Neural progenitor cell (in vitro differentiated cells): ENCODE measurements at places on chromosomes 1 and 21.

DNA sequence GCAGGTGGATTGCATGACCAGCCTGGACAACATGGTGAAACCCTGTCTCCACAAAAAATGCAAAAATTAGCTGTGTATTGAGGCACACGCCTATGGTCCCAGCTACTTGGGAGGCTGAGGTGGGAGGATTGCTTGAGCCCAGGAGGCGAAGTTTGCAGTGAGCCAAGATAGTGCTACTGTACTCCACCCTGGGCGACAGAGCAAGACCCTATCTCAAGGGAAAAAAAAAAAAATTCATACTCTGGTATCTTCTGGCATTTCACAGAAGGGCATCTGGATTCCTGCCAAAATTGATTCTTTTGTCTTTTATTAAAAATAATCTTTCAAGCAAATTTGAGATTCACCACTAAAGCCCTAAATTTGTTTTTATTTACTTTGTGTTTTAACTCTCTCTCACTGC is 19.2 kb downstream of the CLIC4 start:
- DNase-seq = no peak

- no peak for DNase-seq
These were observed 45.4 kb upstream of the TNFRSF1B start for GRCh38 chr1:12121212-12122003.

- DNase-seq = no peak
These were observed 17.6 kb upstream of the PARP1 start for GRCh38 chr1:226425431-226426031.

DNA sequence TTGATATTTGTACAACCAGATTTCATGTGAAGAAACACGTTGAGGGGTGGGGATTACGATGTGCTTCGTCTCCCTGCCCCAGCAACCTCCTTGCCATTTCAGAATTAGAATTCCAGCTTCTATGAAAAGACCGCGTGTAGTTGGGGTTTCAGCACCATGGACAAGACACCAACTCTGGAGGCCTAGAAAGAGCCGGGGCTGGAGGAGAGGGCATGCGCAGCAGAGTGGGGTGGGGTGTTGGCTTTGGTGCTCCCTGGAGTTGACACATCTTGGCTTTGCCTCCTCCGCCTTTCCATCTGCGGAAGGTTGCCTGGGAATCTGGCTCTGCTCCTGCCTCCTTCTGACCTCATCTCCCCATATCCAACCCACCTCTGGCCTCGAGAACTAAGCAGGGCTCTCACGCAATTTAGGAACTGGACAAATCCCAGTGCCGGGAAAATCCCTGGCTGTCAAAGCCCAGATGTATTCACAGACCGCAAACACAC is 11.8 kb downstream of the HTR6 start:
- peak; percentile 92 for DNase-seq

DNA sequence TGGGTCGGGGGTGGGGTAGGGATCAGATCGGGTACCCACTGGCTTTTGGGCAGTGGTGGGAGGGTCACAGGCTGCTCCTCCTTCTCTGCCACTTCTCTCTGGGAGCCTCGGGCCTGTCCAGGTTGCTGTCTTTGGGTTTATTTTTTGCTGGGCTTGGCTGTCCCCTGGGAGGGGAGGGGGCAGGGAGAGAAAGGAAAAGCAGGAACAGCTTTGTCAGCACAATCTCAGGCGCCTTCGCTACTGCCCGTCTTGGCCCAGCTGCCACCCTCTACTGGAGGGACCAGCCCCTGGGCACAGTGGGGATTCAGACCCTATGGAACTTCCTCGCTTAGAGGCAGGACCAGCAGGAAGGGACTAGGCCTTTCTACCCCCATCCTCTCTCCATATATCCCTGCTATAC is 8.4 kb downstream of the KCNQ4 start:
- no peak for DNase-seq

GRCh38 chr1:117067533-117068370 is 7.6 kb downstream of the TTF2 start:
- peak; percentile 72 for DNase-seq
